Nephron progenitor cell (in vitro differentiated cells): ENCODE measurements at places on chromosomes 7 and 10.

- no peak for DNase-seq
Measured at GRCh38 chr7:96701258-96701657, 8.4 kb downstream of the SEM1 start.

DNA sequence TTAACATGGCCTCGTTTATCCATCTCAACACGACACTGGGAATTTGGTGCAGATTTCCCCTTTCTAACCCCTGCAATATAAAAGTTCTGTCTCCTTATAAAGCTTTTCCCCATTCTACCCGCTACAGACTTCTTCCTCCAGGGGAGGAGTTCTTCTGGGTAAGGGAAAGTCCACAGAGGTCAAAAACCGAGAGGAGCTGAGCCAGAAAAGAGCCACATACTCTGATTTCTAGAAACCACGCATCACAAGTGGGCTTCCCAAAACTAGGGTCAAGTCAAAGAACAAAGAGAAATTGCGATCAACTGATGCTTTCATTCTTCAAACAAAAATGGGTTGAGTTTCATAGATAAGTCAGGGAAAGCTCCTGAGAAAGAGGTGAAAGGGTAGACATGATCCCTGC lies 6.8 kb downstream of the IL6 start:
- no peak for DNase-seq

DNA sequence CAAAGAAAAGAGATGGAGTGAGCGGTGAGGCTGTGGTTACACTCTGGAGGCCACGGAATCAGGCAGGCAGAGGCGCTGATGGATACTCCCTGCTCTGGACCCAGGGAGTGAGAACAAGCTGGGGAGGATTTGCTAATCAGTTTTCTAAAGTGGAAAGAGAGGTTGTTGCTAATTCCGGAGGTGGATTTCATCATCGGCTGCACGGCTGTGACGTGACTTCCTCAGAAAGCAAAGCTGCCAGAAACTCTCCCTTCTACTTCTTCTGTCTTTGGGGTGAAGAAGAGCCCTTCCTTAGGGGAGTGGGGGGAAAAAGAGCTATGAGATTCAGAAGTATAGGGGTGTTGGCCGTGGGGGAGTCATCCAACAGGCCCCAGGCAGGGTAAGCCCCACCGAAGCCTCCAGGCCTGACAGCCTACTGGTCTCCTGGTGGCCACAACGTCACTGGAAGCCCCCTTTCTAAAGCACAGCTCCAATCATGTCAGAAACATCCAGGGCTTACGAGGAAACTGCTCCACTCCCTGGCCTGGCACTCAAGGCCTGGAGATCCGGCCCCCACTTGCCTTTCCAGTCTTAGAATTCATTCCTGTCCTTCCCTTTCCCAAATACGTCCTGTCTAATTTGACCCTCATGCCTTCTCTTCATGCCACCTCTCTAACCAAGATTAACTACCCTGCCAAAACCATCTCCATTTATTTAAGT lies 114.5 kb downstream of the HIP1 start:
- no peak for DNase-seq

- no peak for DNase-seq
Measured at GRCh38 chr7:133102276-133103060, 20.6 kb upstream of the CHCHD3 start.

- no peak for DNase-seq
Measured at GRCh38 chr10:83959328-83959727, 180.0 kb upstream of the GHITM start.

DNA sequence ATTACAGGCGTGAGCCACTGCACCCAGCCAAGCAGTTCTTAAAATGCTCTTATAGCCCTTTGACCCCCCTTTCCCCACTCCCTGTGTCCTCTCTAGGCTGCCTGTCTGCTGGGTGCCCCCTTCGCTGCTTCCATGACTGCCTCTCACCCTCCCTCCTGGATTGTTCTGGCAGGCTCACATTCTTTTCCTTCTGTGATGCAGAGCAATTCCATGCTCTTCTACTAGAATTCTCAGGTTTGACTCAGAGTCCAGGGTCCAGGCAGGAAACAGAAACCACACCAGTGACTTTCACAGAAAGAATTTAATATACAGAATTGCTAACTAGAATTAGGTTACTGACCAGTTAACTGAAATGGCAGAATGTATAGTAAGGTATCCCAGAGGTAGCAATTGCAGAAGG lies 244.8 kb downstream of the BAMBI start:
- DNase-seq = no peak

DNA sequence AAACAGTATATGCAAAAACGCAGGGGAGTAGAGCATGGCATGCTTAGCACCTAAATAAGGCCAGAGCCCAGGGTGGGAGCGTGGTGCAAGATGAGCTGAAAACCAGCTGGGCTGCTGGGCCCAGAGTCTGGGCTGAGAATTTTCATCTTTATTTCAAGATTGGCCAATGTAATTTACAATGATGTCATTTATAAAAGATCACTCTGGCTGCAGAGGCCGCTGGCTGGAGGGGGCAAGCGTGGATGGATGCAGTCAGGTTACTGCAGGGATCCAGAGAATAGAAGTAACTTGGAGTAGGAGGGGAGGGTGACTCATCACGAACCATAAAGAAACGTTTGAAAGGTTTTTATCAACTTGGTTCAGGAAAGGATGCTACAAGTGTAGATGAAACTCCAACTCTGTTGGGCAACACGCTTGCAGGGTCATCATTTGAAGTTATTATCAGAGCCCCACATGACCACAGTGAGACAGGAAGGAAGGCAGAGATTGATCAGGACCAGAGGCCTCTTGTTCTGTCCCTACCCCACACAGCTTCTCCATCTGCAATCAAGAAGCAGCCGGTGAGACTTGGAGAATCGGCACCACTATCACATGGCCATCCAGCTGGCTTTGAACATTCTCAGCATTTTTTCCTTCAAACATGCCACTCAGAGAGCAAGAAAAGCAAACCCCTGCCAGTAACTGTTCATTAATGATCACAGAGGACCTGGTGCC lies 49.2 kb downstream of the ODAD2 start:
- DNase-seq = no peak

- DNase-seq = no peak
Measured at GRCh38 chr10:11499425-11500071, 111.9 kb downstream of the USP6NL start.

GRCh38 chr7:31549611-31550010 lies 35.7 kb downstream of the ITPRID1 start:
- DNase-seq = no peak
